ENCODE measurements at places on chromosomes 16 and 17.
A peak's percentile ranks its signal among the peaks of the same experiment; 100 is the strongest.

DNA sequence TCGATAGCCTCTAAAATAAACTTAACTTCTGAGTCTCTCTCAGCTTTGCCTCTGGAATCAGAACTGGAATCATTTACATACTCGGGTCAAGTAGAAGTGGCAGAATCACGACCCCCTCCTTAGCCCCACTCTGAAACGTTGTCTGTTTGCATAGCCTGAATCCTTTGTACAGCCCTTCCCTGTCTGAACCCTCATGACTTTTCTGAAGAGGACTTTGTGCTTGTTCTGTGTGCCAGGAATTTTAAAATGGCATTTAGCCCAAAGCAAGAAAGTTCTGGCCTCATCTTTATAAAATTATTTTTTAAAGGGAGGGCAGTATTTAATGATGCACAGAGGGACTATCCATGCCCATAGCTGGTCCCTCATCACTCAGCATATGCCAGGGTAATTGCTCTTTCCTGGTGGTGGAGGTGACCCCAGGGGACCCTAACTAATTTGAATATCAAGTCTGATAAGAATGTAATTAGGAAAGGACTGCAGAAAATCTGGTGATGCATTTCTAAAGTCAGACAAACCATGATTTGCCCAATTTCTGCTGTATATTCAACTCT lies 342.7 kb upstream of the TNRC6C start:
- DNase-seq: no peak

DNA sequence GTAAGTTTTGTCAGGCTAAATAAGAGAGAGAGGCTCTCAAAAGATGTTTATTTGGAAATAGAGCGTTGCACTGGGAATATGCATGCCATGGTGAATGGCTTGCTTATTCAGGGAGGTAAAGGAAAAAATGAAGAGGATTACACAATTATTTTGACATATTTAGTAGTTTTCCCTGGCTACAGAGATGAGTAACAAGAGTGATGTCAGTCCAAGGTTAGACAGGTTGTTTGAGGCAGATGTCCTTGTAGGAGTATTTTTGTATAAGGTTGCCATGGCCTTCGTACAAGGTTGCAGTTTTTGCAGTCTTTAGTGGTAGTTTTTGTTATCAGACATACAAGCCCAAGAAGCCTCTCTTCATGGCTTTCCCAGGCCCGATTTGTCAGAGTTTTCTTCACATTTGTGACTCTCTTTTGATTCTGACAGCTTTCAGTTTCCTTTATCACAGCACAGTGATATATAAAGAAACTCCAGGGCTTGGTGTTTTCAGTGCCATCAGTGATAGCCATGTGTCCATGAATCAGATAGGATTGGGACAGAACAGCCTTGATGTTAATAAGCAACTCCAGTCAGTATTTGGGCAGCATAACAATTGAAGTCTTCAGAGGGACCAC lies 18.7 kb upstream of the LGALS9 start:
- DNase-seq: peak; percentile 66

DNA sequence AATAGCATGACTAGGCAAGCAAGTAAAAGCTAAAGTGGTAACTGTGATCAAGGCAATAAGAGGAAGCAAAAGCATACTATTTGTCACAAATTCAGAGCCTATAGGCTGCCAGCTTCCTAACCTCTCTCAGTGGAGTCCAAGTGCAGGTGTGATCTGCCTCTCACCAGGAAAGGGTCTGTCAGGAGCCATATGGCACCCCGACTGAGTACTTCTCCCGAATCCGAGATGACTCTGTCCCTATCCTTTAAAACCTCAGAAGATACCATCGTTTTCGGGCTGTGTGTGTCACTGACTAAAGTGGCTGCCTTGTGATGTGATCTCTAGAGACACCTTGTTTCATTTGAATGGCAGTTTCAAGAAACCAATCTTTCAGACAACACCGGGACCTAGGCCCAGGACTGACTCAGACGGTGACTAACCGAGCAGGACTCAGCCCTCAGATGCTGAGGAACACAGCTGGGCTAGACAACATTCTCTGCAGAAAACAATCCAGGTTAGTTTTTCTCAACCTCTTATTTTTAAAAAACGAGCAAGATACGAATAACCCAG lies 63.6 kb downstream of the SMG6 start:
- DNase-seq: peak; percentile 89

DNA sequence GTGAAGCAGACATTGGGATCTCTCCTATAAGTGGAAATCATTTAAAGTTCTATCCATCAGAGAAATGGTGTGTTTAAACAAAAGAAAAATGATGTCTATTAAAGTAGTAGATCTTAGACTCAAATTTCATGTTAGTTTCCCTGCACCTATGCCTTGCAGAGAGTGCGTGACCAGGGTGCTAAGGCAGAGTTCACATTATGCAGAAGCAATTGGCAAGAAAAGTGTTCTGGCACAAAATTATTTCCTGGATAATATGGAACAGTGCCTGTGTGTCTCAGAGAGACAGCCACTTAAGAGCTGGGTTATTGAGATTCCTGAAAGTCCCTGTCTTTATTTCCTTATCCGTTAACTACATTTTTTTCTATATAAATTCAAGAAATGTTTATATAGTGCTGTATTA lies 457.0 kb downstream of the CDH8 start:
- no peak for DNase-seq

GRCh38 chr16:70429888-70430666 lies 8.8 kb downstream of the ST3GAL2 start:
- no peak for DNase-seq

DNA sequence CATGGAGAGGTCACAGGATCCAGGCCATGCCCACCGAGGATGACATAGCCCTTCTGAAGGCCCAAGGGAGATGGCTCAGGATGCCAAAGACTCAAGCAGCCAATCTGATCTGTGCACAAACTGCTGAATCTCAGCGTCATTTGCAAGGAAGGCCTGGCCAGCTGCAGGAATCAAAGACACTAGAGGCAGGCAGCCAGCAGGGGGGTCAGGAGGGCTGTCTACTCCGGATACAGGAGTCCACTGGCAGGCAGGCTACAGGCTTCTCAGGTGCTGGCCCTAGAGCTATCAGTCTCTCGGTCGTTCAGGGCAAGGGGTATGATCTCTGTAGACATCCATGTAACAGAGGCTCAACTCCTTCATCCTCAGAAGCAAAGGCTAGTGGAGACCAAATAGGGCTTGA lies 1735.3 kb downstream of the TP53TG3F start:
- no peak for DNase-seq

- no peak for DNase-seq
These were observed 11.4 kb downstream of the MYLK3 start for GRCh38 chr16:46736695-46737094.

DNA sequence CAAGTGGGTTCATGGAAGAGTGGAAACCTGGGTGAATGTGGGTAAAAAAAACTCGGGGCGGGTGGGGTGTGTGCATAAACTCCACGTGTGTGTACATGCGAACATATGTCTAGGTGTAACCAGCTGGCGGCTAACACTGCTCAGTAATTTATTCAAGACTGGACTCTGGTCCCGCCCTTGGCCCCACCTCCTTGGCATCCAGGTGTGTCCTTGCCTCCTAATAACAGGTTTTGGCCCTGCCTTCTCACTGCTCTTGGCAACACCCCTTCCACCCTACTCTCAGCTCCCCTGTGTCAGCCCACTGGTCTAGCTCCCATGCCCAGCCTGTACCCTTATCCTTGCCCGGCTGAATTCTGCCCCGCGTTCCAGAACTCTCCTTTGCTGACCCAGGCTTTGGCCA lies 8.3 kb downstream of the FLII start:
- no peak for DNase-seq

- DNase-seq: no peak
These were observed 970.5 kb upstream of the EEF2KMT start for GRCh38 chr16:6068063-6068462.

GRCh38 chr16:84952335-84953189 lies 58.8 kb downstream of the ZDHHC7 start:
- DNase-seq: peak; percentile 99

DNA sequence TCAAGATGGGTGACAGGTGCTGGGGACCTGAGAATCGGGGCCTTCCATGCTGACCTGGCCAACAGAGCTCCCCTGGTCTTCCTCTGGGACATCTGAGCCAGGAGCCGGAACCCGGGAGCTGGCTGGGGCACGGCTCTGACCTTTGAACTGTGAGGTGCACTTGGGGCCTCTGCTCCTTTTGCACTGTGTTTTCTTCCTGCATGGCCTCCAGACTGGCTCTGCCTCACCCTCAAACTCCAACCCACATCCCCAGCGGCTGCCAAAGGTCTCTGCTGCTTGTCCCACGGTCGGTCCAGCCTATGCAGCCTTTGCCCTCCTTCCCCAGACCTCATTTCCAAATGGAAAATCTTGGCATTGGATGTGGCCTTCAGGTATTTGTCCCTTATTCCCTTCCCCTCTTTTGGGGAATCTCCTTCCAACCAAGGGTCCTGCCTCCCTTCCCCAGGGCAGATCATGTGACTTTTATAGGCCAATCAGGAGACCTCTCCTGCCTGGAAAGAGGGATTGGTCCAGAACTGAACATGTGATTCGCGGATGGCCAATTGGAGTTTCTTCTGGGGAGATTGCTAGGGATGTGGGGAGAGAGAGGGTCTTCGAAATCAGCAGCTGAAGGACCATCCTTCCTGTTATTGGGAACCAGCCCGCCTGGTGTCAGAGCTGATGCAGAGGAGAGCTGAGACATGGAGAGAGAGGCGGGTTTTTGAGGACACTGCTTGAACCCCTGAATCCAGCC lies 117.9 kb downstream of the CYLD start:
- no peak for DNase-seq

- peak; percentile 81 for DNase-seq
These were observed 16.7 kb downstream of the ERCC4 start for GRCh38 chr16:13936596-13937081.

DNA sequence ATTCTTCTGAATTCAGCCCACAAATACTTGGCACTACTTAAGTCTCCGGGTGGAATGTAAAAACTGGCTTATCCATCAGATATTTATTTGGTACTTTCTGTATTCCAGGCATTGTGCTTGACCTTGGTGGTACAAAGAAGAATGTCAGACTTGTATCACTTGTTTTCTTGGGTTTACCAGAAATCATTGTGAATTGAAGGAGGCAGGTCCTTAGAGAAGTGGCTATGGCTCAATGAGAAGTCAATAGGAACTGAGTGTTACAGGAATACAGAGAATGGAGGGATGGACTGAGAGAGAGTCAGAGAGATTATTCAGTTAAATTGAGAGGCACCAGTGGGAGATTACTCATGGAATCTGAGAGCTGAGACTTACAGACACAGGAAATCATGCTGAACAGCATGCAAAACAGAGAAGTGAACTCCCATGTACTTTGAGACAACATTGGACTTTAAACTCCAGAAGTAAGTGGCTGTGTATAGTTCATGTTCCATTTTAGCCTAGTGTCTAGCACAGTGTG lies 704.1 kb downstream of the CDH11 start:
- no peak for DNase-seq

- no peak for DNase-seq
These were observed 134.7 kb downstream of the SOX9 start for GRCh38 chr17:72255481-72255880.

GRCh38 chr16:11256661-11257130 lies 692 bp upstream of the SOCS1 start:
- DNase-seq: peak; percentile 73

DNA sequence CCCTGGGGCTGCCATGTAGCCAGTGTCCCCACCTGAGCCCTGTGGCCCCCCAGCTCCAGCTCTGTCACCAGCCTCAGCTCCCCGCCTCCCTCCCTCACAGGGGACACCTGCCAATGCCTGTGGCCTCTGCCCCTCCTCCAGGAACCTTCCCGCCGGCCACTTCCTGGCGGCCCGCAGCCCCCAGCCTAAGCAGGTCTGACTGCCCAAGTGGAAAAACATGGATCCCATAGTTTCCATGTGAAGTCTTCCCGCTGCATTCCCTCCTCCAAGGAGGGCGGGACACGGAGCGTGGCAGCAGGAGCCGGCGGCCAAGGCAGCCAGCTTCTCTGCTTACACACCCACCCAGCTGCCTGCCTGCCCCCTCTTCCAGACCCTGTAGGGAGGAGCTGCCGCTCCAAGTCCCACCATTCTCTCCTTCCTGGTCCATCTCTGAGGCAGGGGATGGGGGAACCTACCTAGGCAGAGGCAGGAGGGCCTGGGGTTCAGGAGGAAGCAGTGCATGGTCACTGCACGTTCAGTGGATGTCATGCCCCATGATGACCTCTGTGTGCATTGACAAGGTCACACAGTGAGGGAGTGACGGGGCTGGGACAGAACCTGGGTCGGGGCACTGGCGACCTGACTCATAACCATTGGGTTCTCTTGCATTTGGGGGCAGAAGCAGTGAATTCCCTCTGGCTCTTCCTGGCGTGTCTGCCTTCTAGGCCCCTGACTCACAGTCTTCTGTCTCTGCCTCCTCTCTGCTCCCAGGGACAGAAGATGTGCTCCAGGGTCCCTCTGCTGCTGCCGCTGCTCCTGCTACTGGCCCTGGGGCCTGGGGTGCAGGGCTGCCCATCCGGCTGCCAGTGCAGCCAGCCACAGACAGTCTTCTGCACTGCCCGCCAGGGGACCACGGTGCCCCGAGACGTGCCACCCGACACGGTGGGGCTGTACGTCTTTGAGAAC lies 8.7 kb downstream of the VASN start:
- DNase-seq: no peak

DNA sequence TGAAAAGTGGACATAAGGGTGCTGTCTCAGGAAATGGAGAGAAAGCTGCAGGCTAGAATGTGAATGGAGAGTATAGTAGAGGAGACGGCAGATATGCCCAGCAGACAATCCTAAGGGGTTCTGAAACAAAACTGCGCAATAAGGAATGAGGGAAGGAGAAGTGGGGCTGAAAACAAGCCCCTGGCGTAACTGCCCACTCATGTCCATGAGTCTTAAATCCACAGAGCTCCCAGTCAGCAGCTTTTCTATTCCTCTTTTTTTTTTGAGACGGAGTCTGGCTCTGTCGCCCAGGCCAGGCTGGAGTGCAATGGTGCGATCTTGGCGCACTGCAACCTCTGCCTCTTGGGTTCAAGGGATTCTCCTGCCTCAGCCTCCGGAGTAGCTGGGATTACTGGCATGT lies 5.9 kb downstream of the STRADA start:
- DNase-seq: no peak

DNA sequence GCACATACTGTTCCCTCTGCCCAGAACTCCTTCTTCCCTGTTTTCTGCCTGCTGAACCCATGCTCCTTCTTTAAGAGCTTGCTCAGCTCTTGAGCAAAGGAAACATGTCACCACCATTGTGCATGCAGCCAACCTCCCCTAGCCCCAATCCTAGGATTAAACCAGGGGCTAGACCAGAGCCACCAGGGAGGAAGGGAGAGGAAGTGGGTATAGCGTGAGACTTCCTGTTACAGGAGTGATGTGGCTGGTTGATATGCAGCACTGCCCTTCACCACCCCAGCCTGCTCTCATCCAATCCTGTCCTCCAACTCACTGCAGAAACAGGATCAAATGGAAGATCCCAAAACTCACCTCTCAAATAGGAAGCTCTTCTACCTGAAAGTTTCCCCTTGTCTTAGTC lies 67.1 kb upstream of the CDH5 start:
- DNase-seq: no peak

DNA sequence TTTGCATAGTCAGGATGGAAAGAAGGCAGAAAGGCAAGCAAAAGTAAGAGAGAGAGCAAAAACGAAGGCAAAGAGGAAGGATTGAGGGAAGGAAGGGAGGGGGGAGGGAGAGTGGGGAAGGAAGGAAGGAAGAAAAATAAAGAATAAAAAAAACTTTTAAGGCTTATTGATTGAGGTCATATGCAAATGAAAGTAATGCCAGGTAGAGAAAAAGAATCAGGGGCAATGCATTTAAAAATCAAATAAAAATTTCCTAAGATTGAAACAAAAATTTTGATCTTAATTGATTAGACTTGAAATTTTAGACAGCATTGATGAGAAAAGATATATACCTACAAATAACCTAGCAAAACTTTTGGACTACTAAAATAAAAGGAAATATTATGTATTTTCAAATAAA lies 153.9 kb upstream of the KIF2B start:
- DNase-seq: no peak

GRCh38 chr17:60139438-60140285 lies 10.1 kb upstream of the CA4 start:
- peak; percentile 73 for DNase-seq
